M059J (cell line): ENCODE measurements at places on chromosomes 6 and 20.
A peak's percentile ranks its signal among the peaks of the same experiment; 100 is the strongest.

- no peak for DNase-seq
Observed at GRCh38 chr6:167442245-167442644, 117.4 kb downstream of the TTLL2 start.

DNA sequence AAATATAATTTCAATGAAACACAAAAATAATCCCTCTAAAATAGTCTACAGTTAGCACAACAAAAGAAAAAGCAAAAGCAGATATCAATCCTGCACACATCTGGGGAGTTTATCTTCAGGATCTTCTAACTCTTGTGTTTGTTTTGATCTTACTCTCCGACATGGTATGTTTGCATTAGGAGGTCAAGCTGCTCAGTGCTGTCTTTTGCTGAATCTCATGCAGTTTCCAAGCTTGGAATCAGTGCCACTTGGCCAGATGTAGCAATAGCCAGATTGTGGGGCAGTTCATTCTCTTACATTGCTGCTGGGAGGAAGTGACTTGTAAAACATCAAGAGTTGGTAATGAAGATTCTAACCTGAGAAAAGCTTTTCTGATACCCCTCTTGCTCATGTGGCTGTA lies 29.5 kb downstream of the RIOK1 start:
- no peak for DNase-seq

DNA sequence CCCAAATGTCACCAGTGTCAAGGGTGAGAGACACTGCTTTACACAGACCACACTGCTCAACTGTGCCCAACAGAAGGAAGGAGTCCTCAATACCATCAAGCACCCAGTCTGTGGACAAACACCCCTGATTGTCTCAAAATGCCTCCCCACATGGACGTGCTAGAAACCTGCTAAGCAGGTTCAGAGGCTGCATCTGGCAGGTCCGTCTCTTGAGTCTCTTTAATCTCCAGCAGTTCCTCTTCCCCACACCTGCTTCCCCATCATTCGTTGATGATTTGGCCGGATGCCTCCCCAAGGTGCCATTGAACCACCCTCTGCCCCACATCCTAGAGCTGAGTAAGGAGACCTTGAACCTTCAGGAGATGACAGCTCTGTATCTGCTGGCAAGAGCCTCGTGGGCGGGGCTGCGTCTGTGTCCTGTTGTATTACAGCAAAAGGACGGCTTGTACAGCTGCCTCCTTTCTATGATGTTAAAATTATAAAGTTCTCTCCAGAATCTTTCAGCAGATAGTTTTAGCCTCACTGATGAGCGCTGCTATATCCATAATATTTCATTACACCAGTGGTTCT lies 179.2 kb downstream of the PREX1 start:
- no peak for DNase-seq

DNA sequence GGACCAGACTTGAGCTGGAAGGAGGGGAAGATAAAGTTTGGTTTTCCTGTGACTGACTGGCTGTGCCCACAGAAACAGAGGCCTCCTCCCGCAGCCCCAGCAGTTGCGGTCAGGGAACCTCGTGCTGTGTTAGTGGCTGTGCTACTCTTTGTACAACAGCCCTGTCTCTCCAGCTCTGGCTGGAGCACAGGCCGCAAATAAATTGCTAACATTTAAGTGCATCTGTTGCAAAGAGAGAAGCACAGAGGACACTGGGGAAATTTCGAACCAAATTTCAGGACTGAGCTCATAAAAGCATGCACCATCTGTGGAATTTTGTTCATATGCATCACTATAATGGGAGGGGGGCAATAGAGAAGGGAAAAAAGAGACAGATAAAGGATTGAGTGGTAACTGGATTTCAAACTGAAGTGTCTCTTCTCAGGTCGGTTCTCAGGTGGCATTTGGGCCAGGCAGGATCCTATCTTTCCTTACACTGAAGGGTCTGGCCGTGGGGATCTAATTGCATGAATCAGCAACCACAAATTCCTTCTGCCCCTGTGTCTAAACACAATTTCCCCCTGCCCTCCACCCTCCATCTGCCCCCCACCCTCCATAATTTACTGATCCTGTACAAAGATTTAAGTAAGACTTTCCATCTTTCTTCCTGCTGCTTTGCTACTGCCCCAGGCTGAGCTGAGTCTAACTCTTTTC lies 88.9 kb upstream of the ATXN1 start:
- DNase-seq = peak; percentile 87

DNA sequence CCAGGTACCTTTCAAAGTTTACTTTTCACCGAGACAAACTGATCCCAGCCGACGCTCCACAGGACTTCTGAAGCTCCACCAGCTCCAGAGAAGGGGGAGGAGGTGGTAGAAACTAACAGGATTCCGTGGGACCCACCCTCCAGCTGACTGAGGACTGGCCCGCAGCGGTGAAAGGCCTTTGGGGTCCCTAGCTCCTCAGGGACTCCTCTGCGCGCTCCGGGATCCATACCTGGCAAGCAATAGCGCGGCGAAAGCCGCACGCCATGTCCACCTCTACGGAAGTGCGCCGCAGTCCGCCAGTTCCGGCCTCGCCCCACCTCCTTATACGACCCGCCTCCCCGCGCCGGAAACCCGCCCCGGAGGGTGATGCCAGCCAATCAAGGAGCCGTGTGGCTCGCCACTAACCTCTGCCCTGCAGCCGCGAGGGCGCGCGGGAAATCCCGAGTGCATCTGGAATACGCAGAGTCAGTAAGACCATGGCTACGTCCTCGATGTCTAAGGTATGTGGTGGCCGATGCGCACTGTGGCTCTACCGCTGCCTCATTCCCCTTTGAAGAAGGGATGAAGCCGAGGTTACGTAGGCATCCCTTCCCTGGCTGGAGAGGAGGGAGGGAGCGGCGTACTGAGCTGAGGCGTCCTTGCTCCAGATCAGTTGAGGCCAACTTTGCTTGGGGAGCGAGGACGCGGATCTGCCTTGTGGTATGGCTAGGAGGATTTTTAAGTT lies at the start of the genes ORC3 and RARS2:
TSS of gene ORC3 (plus strand) at position 443 of the 724 bp plus-strand sequence. CDS start at position 477, 34 bp downstream.
TSS of gene RARS2 (minus strand) at position 295 of the 724 bp plus-strand sequence. CDS start at position 265, 30 bp downstream.
- peak; percentile 90 for DNase-seq

DNA sequence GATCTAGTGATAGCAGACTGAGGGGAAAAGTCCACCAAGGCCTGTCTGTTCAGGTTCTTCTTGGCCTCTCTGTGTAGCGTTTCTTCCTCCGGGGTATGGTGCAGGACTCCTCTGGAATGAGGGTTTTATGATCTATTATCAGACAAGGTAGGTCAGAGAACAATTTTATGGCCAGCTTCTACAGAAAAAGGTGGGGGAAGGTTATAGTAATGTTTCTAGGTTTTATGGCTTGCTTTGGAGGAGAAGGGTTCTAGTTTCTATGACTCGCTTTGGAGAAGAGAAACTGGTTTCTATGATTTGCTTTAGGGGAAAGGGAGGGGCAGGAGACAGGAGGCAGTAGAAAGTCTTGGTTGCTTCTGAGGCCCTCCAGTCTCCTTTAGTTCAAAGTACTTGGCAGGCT lies 144.8 kb upstream of the LAMA2 start:
- DNase-seq = no peak

- no peak for DNase-seq
Observed at GRCh38 chr20:3652221-3652620, 11.0 kb downstream of the GFRA4 start.

GRCh38 chr20:50783390-50783789 lies 11.5 kb upstream of the BCAS4 start:
- DNase-seq = no peak

GRCh38 chr6:166910601-166911000 lies 45.7 kb downstream of the RNASET2 start:
- DNase-seq = no peak

DNA sequence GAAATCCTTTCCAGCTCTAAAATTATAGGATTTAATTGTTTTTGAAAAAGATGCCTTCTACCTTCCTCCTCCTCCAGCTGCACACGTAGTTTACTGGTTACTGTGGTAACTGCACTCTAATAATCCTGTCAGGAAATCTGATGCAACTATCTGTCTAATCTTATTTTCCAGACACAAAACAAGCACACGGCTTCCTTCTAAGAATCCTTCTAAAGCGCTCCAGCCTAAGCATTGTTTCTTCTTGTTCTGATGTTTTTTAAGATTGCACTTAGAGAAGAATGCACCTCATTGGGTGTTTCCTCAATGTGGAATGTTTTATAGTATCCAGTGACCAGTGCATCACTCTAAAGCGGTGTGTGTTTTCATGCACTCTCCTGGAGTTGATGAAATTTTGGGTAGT lies 63.6 kb downstream of the CARMIL1 start:
- DNase-seq = peak; percentile 38

DNA sequence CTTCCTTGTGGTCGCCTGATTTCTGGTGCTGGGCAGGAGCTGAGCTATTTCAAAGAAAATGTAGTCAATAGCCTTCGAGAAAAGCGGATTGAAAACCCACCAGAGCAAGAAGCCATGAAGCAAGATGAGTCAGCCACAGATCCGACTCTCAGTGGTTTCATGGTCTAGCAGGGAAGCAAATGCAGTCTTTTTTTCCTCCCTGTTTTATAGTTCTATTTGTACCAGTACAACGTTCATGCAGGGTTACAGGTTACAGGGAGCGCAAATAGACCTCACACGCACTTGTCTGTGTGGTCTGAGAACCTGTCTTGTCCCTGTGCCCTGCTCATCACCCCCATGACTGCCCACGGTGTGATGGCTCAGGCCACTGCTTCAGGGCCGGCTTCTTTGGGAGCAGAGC lies 309.8 kb upstream of the SUPT3H start:
- DNase-seq = no peak

DNA sequence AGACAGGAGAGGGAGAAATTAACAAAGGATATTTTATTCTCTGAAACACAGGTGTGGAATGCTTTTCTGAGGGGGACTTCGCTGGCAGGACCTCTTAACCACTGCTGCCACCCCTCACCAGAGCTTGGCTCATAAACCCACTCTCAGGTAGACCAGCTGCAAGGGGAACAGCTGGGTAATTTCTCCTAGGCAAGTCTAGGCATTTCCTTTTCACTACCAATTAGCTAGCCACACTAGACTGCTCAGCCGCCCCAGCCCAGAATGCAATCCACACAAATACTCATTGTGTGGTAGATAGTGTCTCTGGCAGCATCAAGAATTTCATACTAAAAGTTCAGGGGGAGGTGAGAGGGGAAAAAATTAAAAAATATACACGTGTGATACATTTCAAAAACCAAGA lies 267.6 kb upstream of the ID4 start:
- no peak for DNase-seq

DNA sequence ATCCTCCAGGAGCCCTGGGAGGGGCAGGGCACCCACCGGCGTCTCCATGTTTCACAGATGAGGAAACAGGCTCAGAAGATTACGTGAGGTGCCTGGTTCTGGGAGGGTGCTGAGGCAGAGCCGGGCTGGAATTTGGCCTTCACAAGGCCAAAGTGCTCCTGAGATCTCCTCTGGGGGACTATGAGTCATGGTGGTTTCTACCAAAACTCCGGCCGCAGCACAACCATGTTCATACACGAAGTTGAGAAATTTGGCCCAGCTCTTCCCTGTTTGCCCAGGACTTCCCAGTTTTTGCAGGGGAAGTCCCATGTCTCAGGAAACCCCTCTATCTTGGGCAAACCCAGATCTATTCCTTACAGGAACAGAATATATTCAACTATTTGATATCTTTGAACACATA lies 172.9 kb upstream of the CDYL start:
- peak; percentile 96 for DNase-seq

DNA sequence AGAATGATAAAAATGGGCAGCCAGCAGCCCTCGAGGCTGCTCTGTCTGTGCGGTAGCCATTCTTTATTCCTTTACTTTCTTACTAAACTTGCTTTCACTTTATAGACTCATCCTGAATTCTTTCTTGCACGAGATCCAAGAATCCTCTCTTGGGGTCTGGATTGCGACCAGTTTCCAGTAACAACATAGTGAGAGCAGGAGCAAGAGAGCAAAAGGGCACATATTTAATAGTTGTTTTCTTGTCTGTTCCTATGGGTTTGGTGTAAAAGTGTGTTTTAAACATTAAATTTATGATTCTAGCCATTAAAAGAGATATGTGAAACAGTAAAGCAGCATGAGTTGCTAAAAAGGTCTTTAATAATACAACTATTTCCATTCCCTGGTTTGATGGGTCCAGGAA lies 78.8 kb upstream of the OPRM1 start:
- no peak for DNase-seq

DNA sequence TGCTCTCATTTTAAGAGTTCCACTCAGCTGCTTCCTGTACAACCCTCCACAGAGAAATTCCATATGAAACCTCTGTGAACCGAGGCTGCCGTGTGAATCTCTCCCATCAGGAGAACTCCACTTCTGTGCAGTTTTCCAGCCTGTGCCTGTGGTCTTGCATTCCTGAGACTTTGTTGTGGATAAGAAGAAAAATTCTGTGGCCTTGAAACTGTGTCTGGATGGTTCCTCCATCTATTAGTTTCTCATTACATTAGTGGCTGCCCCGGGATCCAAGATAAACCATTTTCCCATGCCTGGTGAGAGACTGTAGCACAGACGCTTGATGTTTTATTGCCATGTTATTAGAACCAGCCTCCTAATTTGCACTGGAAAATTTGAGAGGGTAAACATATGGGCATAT lies 40.8 kb upstream of the TIAM2 start:
- no peak for DNase-seq

DNA sequence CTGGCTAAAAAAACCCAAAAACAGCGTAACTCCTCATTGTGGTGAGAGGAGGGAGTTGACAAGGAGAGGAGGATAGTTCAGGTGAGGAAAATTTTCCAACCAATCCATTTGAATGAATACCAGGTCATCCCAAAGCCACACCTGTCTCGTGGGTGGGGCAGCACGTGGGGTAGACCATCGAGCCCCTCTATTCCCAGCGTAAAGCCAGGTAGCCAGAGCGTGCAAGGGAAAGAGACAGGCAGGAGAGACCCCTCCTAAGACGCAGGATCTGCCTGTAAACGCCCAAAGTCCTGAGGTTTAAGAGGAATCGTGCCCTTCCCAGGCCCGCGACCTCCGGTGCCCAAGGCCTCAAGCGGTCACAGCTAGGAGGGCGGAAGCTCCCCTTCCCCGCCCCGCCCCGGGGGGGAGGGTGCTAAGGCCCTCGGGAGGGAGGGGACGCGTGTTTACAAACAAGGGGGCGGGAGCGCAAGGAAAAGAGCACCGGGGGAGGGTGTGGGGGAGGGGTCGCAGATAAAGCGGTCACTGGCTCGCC lies 712 bp downstream of the RXRB start:
- peak; percentile 80 for DNase-seq

GRCh38 chr6:134909701-134910592 lies 40.0 kb downstream of the ALDH8A1 start:
- DNase-seq = peak; percentile 34

GRCh38 chr20:23954008-23954745 lies 34.4 kb downstream of the GGTLC1 start:
- DNase-seq = no peak

DNA sequence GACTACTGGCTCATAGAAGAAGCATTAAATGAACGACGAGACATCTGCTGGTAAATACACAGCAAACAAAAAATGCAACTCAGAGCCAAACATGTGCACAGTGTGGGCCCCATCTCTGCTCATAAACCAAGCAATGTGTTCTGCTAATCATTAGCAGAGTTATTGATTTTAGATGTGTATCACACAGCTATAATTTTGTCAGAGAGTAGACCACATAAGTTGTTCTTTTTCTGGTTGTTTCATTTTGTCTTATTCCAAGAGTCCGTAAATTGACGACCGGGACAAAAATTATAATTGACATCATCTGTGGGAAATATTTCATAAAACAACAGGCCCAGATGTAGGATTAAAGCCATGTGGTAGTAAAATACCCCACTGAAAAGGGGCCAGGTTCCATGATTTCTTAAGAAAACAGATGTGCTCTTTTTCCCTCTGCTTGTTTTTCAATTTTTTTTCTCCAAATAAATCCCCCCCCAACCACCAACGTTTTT lies 423.6 kb downstream of the HAO1 start:
- DNase-seq = no peak
